NCI-H2029 (cell line): ENCODE measurements at places on chromosomes 12 and 14.

DNA sequence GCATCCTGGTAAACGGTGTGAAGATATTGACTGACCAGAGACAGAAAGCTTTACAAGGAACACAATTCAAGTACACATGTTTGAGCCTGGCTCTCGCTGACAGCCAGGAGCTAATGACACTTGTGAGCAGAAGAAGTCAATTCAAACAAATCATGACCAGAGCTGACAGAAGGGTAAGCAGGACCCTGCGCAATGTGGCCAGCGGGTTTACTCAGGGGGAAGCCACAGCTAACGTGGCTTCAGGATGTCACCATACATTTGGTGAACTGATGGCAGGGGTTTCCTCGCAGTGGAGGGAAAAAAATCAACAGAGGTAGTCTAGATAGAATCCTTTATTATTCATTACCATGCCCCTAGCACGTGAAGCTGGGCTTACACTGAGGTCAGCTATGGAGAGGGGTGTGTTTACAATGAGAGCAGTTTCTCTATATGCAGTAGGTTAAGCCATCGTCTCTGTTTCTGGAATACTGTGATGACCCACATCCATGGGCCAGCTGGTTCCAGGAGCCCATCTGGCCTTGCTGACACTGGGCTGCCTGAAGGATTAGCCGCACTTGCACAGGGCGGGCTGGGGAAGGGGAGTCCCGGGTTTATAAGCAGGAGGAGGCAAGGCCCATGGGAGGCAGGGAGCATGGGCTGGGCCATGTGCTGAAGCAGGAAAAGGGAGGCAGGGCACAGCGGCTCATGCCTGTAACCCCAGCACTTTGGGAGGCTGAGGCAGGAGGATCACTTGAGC is 198.2 kb upstream of the PRMT8 start:
- no peak for DNase-seq

- DNase-seq = no peak
These were observed 1.1 kb upstream of the TM9SF1 start for GRCh38 chr14:24196071-24197055.

DNA sequence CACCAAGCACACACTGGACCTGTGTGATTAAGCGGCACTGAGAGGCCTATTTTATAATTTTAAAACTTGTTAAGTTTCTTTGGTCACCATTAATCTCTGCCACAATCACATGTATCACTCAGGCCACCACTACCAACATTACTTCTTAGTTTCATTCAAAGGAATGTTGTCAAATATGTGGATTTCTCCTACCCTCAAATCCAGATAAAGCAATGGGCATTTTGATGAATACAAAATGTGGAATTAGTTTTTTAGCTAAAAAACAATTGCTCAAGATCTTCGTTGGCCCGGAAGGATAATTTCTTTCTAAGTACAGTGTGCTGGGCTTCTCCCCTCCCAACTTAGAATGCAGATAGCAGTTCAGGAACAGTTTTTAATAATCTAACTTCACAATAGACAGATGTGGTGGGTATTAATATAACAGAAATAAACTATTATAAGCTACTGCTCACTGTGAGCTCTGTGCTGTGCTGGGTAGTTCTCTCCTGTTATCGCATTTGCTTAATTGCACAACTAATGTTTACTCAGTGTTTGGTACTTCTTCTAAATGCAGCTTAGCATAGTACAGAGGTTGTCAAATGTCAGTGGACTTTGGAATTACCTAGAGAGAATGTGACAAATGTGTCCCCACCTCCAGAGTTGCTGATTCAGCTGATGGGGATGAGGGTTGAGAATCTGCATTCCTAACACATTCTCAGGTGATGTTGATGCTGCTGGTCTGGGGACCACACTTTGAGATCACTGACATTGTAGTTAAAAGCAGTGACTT is 266.7 kb upstream of the AMIGO2 start:
- no peak for DNase-seq

DNA sequence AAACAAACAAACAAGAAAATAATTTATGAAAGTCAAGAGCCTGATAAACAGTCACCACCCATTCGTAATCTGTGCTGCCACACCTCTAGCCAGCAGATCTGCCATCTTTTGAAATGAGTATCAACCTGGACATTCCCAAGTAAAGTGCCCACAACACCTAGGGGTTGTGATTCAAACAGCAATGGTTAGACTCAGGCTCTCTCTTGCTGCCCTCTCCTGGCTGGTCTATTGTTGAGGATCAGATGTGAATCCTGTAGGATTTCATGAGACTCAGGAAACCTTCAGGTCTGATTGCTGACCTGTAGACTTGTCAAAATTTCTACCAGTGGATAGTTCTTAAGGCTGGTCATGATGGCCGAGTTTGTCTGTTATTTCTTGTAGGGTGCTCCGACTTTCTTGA is 26.8 kb downstream of the DGLUCY start:
- no peak for DNase-seq

DNA sequence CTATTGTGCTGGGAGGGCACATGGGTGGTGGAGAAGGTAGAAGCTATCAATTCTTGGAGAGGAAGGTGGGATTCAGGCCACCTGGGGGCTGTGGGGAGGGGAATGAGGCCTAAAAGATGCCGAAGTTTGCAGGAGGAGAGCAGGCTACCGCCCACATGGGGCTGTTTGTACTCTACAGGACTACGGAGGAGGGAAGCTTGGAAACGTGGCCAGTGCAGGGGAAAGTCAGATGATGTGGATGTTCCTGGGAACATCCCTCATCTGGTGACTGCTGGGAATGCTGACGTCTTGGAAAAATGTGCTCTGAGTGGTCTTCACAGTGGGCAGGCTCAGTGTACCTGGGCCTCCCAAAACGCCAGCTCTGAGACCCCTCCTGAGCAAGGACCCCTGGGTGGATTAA is 78.5 kb downstream of the TNFAIP2 start:
- no peak for DNase-seq

GRCh38 chr12:25058012-25058411 is 109.1 kb upstream of the BCAT1 start:
- no peak for DNase-seq

GRCh38 chr14:80850197-80850814 is 91.2 kb downstream of the CEP128 start:
- DNase-seq = no peak

GRCh38 chr12:5856692-5857091 is 88.4 kb downstream of the ANO2 start:
- DNase-seq = no peak

- no peak for DNase-seq
These were observed 37.2 kb upstream of the HDAC7 start for GRCh38 chr12:47856721-47857575.

DNA sequence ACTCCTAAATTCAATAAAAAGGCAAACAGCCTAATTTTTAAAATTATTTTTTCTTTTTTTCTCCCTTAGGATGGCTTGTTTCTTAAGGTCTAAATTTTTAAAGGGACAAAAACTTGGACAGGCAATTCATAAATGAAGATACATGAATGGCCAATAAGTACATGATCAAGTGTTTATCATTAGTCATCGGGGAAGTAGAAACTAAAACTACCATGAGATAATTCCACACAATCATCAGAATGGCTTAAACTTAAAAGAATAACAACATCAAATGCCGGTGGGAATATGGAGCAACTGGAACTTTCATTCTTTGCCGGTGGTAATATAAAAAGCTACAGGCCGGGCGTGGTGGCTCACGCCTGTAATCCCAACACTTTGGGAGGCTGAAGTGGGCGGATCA is 29.1 kb downstream of the MOK start:
- no peak for DNase-seq

GRCh38 chr14:103775506-103775905 is 59.9 kb downstream of the ZFYVE21 start:
- no peak for DNase-seq

GRCh38 chr12:7072035-7072434 is 11.5 kb downstream of the C1S start:
- DNase-seq = no peak

GRCh38 chr12:108367436-108367835 is 28.3 kb upstream of the CMKLR1 start:
- DNase-seq = no peak

- no peak for DNase-seq
These were observed 15.5 kb downstream of the CDCA4 start for GRCh38 chr14:105005329-105005928.

DNA sequence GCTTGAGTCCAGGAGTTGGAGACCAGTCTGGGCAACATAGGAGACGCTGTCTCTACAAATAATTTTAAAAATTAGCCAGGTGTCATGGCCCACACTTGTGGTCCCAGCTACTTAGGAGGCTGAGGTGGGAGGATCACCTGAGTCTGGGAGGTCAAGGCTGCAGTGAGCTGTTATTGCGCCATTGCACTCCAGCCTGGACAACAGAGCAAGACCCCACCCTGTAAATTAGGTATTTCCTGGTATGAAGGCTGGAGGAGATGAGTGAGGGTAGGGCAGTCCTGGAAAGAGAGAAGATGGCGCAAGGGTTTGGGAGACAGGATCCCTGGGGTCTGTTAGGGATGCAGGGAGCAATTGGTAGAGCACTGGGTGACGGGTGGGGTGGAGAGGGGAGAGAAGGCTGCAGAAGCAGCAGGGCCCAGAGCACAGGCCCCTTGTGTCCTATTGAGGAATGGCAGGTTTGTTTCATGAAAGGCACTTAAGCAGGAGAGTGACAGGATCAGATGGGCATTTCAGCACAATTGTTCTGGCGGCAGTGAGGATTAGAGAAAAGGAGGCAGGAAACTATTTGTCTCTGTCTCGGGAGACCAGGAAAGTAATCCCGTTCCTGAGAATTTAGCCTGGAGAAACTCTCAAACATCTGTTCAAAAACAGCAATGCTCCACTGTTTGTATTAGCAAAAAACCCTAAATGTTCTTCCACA is 47.2 kb upstream of the KTN1 start:
- no peak for DNase-seq

DNA sequence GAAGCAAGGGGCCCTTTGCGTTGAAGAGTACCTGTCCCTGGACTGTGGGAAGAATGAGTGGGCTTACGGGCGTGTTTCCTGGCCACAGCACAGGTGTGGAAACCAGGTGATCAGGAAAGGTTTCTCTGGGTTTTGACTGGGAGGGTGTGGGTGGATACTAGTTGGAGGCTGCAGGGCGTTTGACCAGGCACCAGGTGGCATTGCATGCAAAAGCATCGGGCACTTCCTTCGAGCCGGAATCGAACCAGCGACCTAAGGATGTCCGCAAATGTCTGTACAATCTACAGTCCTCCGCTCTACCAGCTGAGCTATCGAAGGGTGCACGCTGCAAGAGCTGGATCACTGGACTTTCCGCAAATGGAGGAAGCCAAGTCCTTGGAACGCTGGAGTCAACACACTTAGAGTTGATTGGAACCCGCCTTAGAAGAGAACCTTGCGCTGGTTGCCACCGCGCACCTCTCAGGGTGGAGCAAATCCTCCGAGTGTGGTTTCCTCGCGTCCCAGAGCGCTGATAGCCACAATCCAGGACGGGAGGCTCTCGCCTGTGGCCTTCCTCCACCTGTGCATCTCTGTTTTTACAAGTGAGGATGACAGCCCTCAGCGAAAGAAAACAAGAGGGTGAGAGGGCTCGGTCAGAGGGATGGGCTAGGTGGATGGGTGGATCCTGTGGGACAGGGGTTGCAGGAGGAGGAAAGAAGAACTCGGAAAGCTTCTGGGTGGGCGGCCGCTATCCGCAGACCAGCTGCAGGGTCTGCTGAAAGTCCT is 21.2 kb upstream of the RNASE4 start:
- no peak for DNase-seq

- DNase-seq = peak; percentile 35
These were observed 13.6 kb downstream of the FAM222A start for GRCh38 chr12:109727039-109727723.

DNA sequence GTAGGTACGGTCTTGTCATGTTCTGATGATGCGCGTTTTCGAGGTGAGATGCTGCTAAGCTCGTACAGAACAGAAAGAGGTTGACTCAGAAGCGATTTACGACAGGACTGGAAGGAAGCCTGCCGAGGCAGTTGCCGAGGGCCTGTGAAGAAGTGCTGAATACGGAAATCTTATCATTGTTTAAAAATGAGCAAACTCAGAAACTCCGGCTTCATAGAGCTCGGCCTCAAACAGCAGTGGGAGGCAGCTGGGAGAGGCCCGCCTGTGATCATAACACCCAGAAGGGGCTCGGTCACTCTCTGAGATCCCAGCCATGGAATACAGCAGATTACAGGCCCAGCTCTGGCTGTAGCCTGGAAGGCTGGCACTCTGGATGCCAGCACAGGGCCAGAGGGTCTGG is 87.4 kb downstream of the CPSF2 start:
- no peak for DNase-seq

- DNase-seq = no peak
These were observed 477.1 kb upstream of the CCDC196 start for GRCh38 chr14:66009089-66009488.

DNA sequence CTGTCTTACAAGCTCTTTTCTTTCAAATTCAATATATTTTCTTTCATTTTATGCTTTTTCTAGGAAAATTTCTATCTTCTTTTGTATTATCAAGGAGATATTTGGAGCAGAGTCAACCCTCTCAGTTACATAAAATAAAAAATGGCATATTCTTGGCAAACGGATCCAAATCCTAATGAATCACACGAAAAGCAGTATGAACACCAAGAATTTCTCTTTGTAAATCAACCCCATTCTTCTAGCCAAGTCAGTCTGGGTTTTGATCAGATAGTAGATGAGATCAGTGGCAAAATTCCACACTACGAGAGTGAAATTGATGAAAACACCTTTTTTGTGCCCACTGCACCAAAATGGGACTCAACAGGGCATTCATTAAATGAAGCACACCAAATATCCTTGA is 20.6 kb downstream of the PIK3C2G start:
- DNase-seq = no peak

- DNase-seq = peak; percentile 25
These were observed 49.2 kb upstream of the PTHLH start for GRCh38 chr12:28021704-28022103.

DNA sequence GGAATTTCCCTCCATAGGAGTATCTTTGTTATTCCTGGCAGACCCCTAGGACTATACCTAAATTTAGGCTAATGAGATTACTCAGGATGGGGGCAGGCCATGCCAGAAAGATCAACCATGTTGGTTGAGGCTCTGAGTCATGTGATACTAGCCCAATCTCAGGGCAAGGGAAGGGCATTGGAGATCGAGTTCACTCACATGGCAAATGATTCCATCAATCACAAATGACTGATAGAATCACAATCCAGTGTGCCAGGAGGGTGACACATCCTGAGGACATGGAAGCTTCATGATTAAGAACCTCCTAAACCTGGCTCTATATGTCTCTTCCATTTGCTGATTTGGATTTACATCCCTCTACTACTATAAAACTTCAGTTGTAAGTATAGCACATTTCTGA is 182.3 kb downstream of the NTF3 start:
- DNase-seq = no peak
